Colonic mucosa (tissue), 4 donors: ENCODE measurements at places on chromosomes 3 and 15. TPM values are rescaled to one million over a fixed set of nuclear protein-coding genes. Genes with fewer than 3 reads are reported as not detected.

- no peak for DNase-seq
These were observed 95.3 kb upstream of the LPP start for GRCh38 chr3:188058569-188059184.

DNA sequence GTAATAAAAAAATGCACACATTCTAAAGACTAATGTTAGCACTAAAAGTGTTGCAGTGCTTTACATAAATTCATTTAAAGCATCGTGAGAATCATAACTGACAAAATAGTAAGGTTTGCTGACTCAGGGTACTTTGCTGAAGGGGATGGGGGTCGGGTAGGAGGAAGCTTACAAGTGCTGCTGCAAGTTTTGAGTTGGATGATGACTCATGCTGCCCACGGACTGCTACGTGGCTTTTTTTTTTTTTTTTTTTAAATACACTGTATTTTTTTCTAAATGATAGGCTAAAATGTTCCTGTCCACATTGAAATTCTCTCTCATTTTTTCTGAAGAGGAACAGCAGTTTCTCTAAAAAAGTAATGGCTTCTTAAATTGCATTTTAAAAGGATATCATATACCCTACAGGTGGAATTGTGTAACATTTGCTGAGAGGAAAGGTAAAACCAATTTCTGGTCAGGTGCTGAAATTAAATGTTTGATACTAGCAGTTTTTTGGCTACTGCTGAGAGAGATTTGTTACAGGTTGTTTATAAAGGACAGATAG, 2.2 kb downstream of the MAPK6 start:
- DNase-seq: peak; percentile 47

GRCh38 chr3:43629741-43630140, 7.9 kb upstream of the ANO10 start:
- no peak for DNase-seq

DNA sequence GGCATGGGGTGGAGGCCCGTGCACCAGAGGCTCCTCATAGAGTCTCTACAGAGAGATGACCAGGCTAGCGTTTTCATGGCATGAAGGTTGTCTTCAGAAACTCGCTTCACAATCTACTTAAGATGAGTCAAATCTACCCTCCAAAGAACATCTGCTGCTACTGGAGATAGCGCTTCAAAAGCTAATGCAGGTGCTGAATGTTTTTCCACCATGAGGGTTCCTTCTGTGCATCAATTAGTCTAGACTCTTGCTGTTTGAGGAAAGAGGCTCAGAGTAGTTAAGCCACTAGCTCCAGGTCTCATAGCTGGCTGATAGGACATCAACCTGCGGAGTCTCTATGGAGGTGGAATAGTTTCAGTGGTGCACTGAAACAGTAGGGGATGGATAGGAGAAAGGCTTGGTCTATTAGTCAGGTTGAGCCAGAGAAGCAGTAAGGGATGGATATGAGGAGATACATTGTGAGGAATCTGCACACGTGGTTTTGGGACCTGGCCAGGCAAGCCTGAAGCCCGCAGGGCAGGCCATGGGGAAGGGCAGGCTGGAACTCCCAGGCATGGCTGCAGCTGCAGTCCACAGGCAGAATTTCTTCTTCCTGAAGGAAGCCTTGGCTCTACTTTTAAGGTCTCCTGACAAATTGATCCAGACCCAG, 117.5 kb downstream of the APBA2 start:
- no peak for DNase-seq

- DNase-seq: no peak
These were observed 2.2 kb downstream of the XXYLT1 start for GRCh38 chr3:195268576-195269309.

DNA sequence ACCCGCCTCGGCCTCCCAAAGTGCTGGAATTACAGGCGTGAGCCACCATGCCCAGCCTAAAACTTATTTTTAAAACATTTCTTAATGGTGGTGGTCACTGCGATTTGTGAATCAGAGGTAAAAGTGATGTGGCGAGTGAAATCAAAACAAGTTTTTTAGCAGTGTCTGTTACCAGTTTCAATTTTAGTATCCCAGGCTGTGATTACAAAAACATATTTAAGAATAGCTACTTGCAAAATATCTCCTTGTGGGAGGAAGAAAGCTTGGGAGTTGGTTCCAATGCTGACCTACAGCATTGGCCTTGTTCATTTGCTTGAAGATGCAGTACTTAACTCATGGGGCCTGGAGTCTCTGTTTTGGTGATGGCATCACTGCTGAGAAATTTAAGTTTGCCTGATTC, 4.5 kb downstream of the RAB7A start:
- DNase-seq: no peak

- no peak for DNase-seq
These were observed 378.1 kb downstream of the LRTM1 start for GRCh38 chr3:54549607-54550220.

- DNase-seq: no peak
These were observed 157.4 kb downstream of the SSR3 start for GRCh38 chr3:156397534-156397933.

DNA sequence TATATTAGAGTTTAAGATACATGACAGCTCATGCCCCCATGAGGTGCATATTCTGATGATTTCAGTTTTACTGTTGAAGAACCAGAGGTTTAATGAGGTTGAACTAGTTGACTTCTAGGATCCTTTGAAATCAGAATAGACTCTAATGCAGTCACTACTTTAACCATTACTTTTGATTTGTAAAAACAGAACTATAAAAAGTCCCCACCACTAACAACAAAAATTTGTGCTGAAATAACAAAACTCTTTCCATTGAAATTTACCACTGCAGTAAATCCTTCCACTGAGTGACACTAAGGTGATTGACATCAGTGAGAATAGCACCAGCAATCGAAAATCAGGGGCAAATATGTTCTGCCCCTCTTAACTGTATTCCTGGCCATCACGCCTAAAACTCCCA, 214.1 kb downstream of the SHQ1 start:
- no peak for DNase-seq

GRCh38 chr3:44509393-44509921, 32.0 kb upstream of the ZNF445 start:
- DNase-seq: no peak

DNA sequence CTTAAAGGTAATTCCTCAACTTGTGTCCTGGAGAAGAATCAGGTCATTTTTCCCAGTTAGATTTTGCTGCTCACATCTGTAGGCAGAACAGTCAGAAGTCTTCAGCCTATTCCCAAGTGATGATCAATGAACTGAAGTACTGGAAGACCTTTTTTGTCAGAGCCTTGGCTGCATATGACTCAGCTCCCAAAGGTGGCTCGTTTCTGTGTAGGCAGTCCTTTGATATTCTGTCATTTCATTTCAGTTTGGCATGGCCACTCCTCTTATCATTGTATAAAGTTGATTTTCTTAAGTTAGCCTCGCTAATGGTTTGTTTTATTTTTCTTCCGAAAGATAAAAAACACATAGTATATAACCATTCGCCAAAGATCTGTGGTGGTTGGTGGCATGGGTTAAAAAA, 90.7 kb downstream of the KLHL25 start:
- DNase-seq: no peak

DNA sequence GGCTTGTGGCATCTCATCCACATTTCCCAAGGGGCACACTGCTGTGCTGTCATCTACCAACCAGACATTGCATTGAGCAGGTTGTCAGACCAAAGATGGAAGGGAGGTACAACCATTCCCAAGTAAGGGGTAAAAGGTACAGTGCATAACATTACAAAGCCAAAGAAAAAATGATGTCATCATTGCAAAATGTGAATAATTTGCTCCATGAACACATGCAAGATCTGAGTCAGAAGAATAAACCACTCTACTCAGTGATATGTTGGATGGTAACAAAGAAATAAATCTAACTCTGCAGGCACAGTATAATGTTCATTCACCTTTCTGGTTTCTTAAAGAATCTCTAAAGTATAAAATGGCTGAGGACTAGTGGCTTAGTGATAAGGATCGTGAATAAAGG, 202.7 kb downstream of the MAGI1 start:
- no peak for DNase-seq

- DNase-seq: no peak
These were observed 149.9 kb downstream of the OR4M2 start for GRCh38 chr15:22229990-22230819.

GRCh38 chr3:89808680-89809197, 701.3 kb downstream of the EPHA3 start:
- no peak for DNase-seq

- no peak for DNase-seq
These were observed 57.6 kb downstream of the CLDN11 start for GRCh38 chr3:170476291-170476690.

GRCh38 chr15:100918690-100919480, at the start of gene LRRK1:
LRRK1 (plus strand) TSS chr15:100919357; CDS start chr15:100924633, 5,276 bp downstream.
- peak; percentile 49 for DNase-seq

- no peak for DNase-seq
These were observed 361.0 kb downstream of the FHIT start for GRCh38 chr3:60890226-60890625.

DNA sequence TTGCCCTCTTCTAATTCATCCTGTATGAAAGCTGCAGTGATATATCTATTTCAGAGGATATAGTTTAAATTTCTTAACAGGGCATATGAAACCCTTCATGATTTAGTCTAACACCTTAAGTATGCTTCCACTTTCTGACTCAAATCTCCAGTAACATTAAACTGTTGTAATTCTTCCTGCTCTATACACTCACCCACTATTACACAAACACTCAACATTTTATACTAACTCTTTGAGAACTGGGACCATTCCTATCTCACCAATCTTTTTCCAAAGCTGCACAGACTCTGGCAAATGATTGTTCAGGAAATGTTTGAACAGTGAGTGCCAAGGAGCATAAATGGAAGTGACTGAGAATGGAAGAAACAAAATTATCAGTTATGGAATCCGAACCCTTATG, 560.4 kb upstream of the DPPA4 start:
- DNase-seq: no peak

DNA sequence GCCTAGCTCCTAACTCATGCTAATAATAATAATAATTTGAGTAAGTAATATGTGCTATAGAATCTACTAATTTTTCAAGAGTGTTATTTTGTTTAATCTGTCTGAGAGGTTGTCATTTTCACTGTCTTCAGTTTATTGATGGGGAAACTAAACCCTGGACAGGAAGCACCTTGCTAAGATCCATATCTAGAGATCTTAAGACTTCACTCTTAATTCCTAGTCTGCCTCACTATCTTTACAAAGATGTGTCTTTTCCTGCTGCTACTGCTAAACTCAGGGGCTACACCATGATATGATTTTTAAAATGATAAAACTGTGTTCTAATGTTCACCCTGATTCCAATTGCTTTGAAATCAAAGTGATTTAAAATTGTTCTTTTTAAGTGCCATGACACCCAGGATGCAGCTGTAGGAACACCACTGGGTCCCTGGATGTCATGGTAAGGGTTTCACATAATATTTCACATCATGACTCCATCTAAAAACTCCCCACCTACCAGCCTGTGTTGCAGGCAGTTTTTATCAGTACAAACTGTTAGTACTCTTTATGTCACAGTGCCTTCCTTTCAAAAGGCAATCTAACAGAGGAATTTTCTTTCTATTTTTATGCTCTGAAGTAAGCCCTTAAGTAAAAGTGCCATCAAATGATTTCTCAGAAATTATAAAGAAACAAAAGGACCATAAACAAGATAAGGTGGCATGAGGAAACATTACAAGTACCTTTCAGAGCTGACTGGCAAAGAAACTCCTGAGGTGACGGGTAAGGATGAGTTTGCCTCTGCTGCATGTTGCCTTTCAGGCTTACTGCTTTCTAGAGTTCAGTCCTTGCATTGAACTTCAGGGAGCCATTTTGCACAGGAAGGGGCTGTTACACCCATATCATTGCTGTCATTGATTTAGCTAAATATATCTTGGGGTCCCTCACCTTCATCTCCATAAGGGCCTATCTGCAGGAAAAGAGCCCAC, 160.1 kb upstream of the SATB1 start:
- DNase-seq: no peak

DNA sequence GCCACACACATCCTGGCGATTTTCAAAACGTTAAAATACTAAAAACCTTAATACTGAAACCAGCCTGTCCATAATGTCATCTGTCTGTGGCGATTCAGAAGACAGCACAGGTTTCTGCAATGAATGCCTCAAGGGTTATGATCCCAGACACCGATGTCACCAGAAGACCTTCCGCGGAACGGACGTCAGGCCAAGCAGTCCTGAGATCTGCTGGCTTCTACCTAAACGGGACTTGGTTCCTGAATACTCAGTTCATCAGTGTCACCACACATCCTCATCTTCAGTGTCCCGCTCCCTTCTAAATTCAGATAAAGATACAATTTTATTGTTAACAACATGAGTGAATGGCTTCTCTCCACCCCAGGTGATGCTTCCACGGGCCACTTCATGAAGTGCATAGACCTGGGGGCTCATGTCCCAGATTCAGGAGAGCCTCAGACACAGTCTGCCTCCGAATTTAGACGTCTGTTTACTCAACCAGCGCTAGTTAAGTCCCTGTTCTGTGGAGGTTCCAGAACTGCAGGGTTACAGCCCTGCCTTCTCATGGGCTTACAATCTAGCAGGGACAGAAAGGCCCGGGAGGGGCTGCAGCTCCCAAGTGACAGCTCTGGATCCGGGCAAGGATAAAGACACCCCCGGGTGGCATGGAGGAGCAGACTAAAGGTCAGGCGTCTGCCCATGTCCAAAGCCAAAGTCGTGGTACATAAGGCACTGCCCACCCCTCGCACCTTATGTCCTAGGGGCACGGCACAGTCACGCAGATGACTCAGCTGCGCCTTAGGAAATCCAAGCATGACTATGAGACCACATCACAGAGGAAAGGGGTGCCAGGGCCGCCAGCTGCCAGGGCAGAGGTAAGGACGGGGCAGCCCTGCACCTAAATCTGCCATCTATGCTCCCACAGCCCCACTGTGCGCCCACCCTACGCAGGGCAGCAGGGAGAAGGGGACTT, 75.9 kb downstream of the VGLL4 start:
- DNase-seq: no peak

- no peak for DNase-seq
These were observed 9.7 kb upstream of the SLMAP start for GRCh38 chr3:57746156-57747010.

ECT2 gene
- total RNA-seq: 58.1 TPM

CA12 gene
- 339 TPM for total RNA-seq

RETNLB gene
- 101 TPM for total RNA-seq

CD96 gene
- total RNA-seq: 2.8 TPM

TRH gene
- not detected for total RNA-seq

PLSCR1 gene
- total RNA-seq: 99.0 TPM

CD200R1 gene
- 1.1 TPM for total RNA-seq

RCCD1 gene
- total RNA-seq: 33.0 TPM

ALG1L2 gene
- total RNA-seq: not detected

NKIRAS1 gene
- 5.4 TPM for total RNA-seq

RBSN gene
- total RNA-seq: 15.6 TPM

HTR3E gene
- total RNA-seq: 0.13 TPM

THSD4 gene
- total RNA-seq: 18.8 TPM

UPK1B gene
- not detected for total RNA-seq

IL16 gene
- total RNA-seq: 3.4 TPM
